PC-3 (cell line): ENCODE measurements at places on chromosomes 1 and 21. TPM values are rescaled to one million over a fixed set of nuclear protein-coding genes. Genes with fewer than 3 reads are reported as not detected.

- H3K4me3 ChIP-seq = peak overlapping the region; percentile 71
- H3K27me3 ChIP-seq = peaks cover 43% of the 10 kb centered on the region
- peaks cover 14% of the 10 kb centered on the region for H3K4me1 ChIP-seq
Measured at GRCh38 chr1:180231506-180231921, 1.4 kb downstream of the LHX4 start.

DNA sequence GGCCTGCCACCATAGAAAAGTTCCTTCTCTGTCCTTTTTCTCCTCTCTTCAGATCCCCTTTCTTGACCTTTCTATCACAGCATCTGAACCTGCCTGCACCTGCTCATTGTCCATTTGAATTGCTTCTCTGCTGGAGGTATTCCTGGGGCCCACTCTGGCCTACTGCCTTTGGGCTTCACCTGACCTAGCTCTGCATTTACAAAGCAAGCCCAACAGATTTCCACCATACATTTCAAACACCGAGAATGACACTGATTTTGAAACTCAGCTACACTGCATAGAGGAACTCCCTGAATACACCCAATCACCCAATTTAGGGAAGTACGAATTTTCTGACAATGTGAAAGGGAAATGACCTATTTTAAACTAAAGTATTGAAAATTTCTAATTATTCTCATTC, 284.5 kb upstream of the USP25 start:
- no peaks in the 10 kb centered on the region for H3K36me3 ChIP-seq
- H3K27ac ChIP-seq = no peak overlapping the region
- no peak overlapping the region for H3K4me3 ChIP-seq
- no peaks in the 10 kb centered on the region for H3K27me3 ChIP-seq

The SSR2 gene
- total RNA-seq = 282 and 293 TPM in 2 replicates

The CELA3B gene
- total RNA-seq = not detected in 2 replicates

The DCST1 gene
- not detected in 2 replicates for total RNA-seq

The UMODL1 gene
- total RNA-seq = 0.58 TPM in 1 of 2 replicates, not detected in the other
